ENCODE measurements at places on chromosomes 13 and 19.

DNA sequence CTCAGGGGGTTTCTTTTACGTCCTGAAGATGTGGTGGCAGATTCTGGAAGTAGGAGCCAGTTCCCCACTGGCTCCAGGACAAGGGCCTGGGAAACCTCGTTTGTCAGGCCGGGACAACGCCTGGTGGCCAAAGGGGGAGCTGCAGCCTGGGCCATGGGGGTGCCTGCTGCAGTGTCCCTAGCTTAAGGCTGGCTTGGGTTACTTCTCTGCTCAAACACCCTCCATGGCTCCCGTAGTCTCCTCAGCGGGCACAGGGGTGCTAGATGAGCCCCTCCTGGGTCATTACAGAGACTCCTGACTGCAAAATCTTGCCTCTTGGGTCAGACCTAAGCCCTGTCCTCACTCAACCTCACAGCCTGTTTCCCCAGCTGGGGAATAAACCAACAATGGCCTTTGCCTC, 14.7 kb downstream of the CILP2 start:
- DNase-seq, result peak; percentile 84

DNA sequence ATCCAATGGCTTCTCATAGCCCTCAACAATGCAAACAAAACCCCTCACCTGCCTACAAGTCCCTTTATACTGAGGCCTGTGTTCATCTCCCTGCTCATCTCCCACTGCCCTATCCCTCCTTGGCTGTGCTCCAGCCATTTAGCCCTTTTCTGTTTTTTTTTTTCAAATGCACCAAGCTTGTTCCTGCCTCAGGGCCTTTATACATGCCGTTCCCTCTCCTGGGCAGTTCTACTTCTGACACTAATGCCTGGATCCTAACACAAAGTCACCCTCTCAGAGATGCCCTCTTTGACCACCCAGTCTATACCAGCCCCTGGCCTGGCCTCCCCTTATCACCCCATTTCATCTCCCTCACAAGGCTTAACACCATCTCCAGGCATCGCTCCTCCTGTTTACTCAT, 26.9 kb downstream of the ZNF574 start:
- no peak for DNase-seq

GRCh38 chr19:8302734-8303133, 5.4 kb downstream of the CD320 start:
- no peak for DNase-seq

DNA sequence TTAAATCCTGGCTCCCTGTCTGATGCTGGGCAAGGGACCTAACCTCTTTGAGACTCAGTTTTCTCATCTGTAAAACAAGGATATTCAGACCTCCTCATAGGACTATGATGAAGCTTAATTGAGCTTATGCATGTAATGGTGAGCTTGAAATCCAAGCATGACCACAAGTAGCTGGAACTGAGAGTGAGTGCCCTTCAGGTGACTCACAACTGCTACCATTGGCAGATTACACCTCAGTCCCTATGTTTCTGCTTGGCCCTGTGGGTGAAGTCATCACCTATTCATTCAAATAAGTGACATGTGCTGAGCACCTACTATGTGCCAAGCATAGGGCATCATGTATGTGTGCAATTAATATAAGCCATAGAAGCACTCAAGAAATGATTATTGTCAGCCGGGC, 25.7 kb downstream of the NOVA2 start:
- no peak for DNase-seq

Measured in H9 (cell line).